Neural crest cell (in vitro differentiated cells): ENCODE measurements at places on chromosomes 13 and 19.

GRCh38 chr19:52176574-52176973 lies 5.2 kb upstream of the ZNF836 start:
- DNase-seq: no peak

DNA sequence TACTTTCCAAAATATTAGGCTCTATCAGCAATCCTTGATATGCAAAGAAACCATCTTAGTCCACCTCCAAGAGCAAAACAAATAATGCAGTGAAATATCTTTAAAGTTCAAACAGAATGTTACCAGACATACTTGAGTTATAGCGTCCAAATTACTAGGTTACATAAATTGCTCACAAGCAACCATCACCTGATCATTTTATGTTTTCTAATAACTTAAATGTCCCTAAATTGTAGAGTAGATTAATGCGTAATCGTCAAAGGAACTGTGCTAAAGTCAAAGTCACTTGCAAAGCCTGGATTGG lies 350.6 kb upstream of the ARGLU1 start:
- no peak for DNase-seq

DNA sequence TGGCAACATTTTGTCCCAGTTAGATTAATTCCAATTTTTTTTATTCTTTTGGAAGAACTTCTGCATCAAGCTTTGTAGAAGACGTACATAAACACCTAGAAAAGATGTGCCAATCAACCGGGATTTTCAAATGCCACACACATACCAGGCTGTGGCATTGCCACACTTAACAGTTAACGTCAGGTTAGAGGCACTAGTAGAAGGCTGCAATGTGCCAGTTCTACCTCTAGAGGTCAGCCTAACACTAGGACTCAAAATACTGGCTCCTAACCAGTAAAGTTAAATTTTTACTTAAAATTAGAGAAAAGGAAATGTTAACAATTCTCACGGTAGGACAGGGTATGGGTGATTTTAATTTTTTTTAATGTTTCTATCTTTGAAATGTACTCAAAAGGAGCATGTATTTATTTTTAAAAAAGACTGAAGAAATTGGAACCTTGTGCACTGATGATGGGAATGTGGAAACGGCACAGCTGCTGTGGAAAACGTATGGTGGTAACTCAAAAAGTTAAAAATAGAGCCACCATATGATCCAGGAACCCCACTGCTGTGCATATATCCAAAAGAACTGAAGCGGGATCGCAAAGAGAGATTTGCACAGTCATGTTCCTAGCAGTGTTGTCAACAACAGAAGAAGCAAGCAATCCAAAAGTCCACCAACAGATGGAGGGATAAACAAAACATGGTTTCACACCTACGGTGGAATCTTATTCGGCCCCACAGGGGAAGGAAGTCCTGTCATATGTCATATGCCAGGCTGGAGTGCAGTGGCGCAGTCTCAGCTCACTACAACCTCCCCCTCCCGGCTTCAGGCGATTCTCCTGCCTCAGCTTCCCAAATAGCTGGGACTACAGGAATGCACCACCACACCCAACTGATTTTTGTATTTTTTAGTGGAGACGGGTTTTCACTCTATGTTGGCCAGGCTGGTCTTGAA lies 30.3 kb downstream of the CRYL1 start:
- peak; percentile 57 for DNase-seq

DNA sequence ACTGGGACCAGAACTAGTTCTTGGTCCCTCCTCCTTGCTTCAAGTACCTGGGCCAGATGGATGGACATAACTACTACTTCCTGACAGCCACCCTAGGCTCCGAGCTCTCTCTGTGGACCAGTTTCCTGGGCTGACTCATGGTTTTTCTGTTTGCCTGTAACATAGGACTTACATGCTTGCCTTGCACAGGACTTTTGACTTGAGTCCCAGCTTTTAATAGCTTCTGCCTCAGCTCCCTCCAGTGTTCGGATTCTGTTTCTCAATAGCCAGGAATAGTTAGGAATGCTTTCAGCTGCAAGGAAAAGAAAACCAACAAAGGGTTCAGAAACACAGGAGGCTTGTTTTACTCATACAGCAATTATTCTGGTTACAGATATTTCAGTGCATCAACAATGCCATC lies 405.9 kb downstream of the ZNF536 start:
- DNase-seq: no peak

DNA sequence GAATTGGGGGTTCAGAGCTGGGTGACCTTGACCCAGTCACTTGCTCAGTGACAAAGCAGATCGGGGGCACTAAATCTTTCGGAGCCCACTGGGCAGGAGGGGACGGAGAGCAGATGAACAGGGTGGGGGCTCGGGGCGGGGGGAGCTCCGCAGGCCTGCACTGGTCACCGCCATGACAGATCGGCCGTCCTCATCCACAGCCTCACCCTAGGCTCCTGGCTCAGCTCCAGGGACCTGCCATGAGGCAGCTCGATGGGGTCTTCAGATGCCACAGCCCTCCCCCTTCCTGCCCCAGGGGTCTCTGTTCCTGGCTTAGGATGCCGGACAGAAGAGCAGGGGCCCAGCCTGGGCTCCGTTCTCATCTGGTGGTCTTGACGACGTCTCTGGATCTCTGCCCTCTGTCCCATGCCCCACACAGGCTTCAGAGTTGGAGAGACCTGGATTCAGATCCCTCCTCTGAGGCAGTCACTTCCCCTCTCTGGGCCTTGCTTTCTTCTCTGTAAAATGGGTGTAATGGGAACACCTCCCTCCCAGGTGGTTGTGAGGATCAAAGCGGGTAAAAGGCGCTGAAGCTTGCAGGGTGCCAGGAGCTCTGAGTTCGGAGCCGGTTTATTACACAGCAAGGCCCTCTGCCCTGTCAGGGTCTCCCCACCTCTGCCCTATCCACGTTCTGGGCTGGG lies 3.0 kb downstream of the KDM4B start:
- no peak for DNase-seq

GRCh38 chr13:35472323-35472881 lies 4.1 kb downstream of the MAB21L1 start:
- DNase-seq: no peak

GRCh38 chr19:46355234-46356148 lies 8.6 kb downstream of the PPP5C start:
- DNase-seq: no peak

- no peak for DNase-seq
Observed at GRCh38 chr13:75443356-75443958, 38.5 kb downstream of the TBC1D4 start.

GRCh38 chr13:43030548-43030947 lies 7.2 kb downstream of the DNAJC15 start:
- no peak for DNase-seq

- no peak for DNase-seq
Observed at GRCh38 chr13:42283574-42283973, 11.6 kb downstream of the AKAP11 start.

DNA sequence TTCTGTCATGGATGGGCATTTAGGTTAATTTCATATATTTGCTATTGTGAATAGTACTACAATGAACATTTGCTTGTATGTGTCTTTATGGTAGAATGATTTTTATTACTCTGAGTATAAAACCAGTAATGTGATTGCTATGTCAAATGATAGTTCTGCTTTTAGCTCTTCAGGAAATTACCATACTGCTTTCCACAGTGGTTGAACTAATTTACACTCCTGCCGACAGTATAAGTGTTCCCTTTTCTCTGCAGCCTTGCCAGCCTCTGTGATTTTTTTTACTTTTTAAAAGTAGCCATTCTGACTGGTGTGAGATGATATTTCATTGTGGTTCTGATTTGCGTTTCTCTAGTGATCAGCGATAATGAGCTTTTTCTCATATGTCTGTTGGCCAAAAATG lies 6.5 kb downstream of the SIGLEC7 start:
- no peak for DNase-seq

GRCh38 chr19:39679056-39679790 lies 23.5 kb downstream of the LGALS16 start:
- DNase-seq: no peak

DNA sequence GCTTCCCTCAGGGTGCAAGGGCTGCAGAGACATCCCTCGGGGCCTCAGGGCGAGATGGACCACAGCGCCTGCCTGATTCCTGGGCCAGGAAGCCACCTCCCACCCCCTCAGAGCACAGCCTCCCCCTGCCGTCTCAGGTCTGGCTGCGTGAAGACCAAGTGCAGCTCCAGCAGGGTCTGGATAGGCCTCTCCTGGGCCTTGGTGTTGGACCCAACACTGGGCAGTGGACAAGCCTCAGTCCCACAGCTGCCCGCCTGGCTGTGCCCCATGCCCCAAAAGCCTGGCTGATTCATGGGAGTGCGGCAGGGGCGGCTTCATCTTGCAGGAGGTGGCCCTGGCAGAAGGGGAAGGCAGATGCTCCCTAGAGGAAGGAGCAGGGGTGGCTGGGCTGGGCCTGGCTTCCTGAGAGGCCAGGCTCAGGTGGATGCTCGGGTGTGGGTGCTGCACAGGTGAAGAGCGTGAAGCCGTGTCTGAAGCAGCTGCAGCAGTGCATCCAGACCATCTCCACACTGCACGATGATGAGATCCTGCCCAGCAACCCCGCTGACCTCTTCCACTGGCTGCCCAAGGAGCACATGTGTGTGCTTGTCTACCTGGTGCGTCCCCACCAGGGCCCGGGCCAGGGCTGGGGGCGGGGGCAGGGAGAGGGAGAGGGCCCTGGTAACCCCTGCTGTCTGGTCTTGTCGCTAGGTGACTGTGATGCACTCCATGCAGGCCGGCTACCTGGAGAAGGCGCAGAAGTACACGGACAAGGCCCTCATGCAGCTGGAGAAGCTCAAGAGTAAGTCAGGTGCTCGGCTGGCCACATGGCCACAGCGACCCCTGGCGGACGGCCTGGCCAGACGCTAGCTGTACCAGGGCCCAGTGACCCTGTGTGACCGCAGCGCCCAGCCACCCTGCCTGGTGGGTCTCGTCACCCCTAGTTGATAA lies 21.7 kb downstream of the MAU2 start:
- DNase-seq: peak; percentile 75
